ENCODE measurements at places on chromosomes 5 and 9.

DNA sequence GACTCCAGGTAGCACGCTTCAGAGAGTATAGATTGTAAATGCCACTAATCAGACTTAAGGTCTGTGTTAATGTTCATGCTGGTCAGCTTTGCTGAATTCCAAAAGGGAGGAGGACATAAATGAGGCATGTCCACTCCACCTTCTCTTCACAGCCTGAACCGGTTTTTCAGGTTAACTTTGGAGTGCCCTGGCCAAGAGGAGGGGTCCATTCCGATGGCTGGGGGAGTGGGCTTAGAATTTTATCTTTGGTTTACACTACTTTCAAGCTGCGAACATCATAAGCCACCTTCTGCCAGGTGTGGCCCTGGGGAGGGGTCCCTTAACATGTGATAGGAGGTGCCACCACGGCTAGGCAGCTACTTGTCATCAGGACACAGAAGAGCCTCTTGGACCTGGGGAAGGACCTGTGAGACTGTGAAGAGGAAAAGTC lies 24.2 kb downstream of the ABO start:
- no peak for DNase-seq

DNA sequence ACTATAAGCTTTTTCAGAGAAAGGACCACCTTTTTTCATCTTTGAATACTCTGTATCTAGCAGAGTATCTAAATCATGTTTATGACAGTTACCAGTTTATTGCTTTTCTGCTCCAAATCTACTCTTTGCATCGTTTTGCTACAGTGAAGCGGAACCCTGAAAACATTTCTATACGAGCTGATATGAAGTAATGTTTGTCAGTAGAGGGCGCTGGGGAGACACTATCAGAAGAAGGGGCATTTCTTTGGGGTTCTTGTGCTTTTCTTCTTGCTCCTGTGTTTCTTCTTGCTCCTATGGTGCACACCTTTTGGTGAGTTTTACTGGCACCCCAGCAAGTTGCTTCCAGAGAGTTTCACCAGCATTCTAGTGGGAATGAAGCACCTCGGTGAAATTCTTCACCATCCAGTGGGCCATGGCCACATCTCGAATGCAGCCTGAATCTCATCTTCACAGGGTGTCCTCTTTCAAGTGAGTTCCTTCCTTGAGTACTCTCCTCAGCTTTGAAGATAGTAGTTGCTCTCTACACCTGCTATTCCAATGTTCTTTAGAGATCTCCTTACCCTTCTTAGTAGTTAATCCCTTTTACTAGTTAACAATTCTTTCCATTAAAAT lies 98.4 kb downstream of the FGF1 start:
- DNase-seq, result peak; percentile 64

- DNase-seq, result peak; percentile 70
These were observed 735 bp upstream of the RPL26L1 start for GRCh38 chr5:172958331-172959046.

- DNase-seq, result peak; percentile 40
These were observed 1034.4 kb downstream of the CDH9 start for GRCh38 chr5:26003966-26004365.

- DNase-seq, result no peak
These were observed 43.0 kb downstream of the LRSAM1 start for GRCh38 chr9:127494304-127494702.

- DNase-seq, result no peak
These were observed 26.2 kb upstream of the SHC3 start for GRCh38 chr9:89204801-89205200.

- DNase-seq, result peak; percentile 7
These were observed 146.4 kb downstream of the EGFLAM start for GRCh38 chr5:38404667-38405276.

GRCh38 chr5:119570910-119571309 lies 58.4 kb upstream of the FAM170A start:
- DNase-seq, result no peak

GRCh38 chr5:179852993-179853547 lies 5.5 kb downstream of the MRNIP start:
- DNase-seq, result peak; percentile 84

GRCh38 chr5:116388564-116389258 lies 185.9 kb downstream of the SEMA6A start:
- no peak for DNase-seq

- peak; percentile 37 for DNase-seq
These were observed 312.1 kb downstream of the TMEM232 start for GRCh38 chr5:110414360-110414759.

GRCh38 chr5:80374188-80374587 lies 33.7 kb upstream of the ZFYVE16 start:
- no peak for DNase-seq

- DNase-seq, result no peak
These were observed 11.0 kb upstream of the TNFSF8 start for GRCh38 chr9:114941376-114941775.

DNA sequence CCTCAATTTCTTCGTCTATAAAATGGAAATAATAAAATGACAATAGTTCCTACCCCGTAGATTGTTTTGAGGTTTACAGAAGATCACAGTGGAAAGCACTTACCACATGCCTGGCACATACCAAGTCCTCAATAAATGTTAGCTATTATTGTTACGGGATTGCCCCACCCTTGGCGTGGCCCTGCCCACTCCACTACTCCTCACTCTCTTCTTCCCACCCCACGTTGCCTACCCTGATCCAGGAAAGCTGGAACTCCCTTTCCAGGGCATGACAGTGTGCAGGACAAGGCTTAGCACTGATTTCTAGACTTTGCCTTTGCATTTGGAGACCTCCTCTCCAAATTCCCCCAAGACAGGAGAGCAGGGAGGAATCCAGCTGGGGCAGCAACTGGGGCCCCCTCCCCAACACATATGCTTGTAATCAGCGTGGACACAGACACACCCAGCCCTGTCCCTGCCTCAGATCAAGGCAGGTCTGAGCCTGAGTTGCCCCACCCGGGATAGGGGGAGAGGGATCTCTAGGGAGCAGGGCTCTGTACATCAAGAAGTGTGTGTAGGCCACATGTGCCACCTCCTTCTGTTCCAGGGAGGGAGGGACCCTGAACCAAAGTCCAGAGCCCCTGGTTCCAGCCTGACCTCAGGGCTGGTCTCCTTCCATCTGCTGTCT lies 6.7 kb downstream of the SLC4A9 start:
- no peak for DNase-seq

- no peak for DNase-seq
These were observed 53.5 kb upstream of the ERCC6L2 start for GRCh38 chr9:95822015-95822414.

DNA sequence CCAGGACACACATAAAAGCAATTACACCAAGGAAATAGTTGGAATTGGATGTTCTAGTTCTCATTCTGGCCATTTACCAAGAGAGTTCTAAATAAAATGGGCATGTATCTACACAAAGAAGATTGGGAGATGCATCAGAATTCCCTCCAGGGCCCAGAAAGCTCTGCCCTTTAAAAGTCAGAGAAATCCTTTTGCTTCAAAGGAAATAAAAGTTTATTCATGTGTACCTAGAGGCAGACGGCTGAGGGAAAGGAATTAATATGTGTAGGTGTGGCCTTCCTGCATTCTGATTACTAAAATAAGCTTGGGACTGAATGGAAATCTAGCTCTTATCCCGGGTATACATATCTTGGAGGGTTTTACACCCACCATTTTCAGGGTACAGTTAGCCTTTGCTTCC lies 719.4 kb downstream of the SEMA5A start:
- DNase-seq, result no peak

- DNase-seq, result no peak
These were observed 1.7 kb upstream of the TMCO6 start for GRCh38 chr5:140637371-140638100.

GRCh38 chr9:90929626-90930025 lies 128.0 kb downstream of the SYK start:
- DNase-seq, result no peak

DNA sequence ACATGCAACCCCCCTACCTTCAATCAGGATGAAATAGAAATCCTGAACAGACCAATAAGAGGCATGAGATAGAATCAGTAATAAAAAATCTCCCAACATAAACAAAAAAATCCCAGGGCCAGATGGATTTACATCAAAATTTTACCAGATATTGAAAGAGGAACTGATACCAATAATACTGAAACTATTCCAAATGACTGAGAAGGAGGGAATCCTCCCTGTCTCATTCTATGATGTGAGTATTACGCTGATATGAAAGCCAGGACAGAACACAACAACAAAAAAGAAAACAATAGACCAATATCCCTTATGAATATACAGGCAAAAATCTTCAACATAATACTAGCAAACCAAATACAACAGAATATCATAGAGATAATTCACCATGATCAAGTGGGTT lies 109.0 kb upstream of the SMC2 start:
- DNase-seq, result no peak

- no peak for DNase-seq
These were observed 1829.6 kb upstream of the NUDT12 start for GRCh38 chr5:105392122-105392709.

- DNase-seq, result no peak
These were observed 43.8 kb upstream of the CDK20 start for GRCh38 chr9:88018101-88018500.

GRCh38 chr5:97231025-97231636 lies 48.1 kb upstream of the RIOK2 start:
- DNase-seq, result peak; percentile 84

- DNase-seq, result peak; percentile 68
These were observed 25.3 kb upstream of the ANXA2R start for GRCh38 chr5:43065387-43065947.

- DNase-seq, result peak; percentile 53
These were observed 77.4 kb upstream of the DMRT1 start for GRCh38 chr9:764105-764524.

DNA sequence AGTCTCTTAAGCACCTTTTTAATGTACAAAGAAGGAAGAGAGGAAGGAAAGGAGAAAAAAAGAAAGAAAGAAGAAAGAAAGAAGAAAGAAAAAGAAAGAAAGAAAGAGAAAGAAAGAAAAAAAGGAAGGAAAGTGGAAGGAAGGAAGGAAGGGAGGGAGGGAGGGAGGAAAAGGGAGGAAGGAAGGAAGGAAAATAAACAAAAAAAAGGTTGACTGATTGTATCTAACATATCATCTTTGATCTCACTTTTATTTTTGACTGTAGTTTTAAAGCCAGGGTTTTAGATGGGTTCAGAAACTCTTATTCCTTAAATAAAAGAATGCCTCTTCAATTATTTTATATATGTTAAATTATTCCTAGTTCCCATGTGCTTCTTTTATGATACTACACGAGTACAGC lies 794.5 kb downstream of the CDH12 start:
- DNase-seq, result no peak

- DNase-seq, result no peak
These were observed 602.1 kb downstream of the TAF11L14 start for GRCh38 chr5:18236386-18236785.

GRCh38 chr9:34712140-34712539 lies 2.2 kb upstream of the CCL21 start:
- DNase-seq, result no peak

GRCh38 chr9:126148994-126149393 lies 177.6 kb upstream of the MVB12B start:
- DNase-seq, result no peak

- DNase-seq, result peak; percentile 65
These were observed 27.8 kb downstream of the PRLR start for GRCh38 chr5:35202319-35203111.

DNA sequence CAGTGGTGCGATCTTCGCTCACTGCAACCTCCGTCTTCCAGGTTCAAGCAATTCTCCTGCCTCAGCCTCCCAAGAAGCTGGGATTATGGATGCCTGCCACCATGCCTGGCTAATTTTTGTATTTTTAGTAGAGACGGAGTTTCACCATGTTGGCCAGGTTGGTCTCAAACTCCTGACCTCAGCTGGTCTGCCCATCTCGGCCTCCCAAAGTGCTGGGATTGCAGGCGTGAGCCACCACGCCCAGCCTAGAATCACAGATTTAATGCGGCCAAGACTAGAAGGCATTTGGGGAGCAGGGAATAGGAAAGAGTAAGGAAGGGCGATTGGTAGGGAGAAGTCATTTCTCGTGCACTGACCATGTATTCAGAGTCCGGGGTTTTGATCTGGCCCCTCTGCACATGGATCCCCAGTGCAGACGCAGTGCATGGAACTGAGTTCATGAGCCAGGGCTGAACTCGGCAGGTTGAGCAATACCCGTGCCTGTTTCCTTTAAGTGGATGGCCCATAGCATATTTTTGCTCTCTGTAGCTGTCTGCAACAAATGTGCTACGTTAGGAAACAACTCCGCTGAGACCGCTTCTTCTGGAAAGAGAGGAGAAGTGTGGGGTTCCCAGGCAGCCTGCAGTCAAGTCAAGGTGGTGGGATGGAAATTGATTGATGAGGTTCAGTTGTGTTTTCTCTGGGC lies 3.4 kb upstream of the HMCN2 start:
- no peak for DNase-seq

DNA sequence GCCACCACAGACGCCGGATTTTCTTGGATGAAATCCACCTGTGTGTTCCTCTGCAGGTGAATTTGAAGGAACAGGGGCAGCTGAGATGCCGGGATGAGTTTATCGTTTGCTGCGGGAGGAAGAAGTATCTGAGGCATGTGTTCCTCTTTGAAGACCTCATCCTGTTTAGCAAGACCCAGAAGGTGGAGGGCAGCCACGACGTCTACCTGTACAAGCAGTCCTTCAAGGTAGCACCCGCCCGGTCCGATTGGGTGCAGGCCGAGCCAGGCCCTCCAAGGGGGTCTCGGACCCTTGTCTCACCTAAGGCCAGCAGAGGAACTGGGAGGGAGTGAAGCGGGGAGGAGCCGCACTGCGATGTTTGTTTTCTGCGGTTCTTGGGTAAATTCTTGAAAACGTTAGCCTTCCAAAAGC lies 18.4 kb upstream of the LRRC14B start:
- no peak for DNase-seq
